ENCODE measurements at places on chromosomes 7 and 10.

GRCh38 chr7:53246957-53247356 lies 211.5 kb downstream of the POM121L12 start:
- DNase-seq: no peak

DNA sequence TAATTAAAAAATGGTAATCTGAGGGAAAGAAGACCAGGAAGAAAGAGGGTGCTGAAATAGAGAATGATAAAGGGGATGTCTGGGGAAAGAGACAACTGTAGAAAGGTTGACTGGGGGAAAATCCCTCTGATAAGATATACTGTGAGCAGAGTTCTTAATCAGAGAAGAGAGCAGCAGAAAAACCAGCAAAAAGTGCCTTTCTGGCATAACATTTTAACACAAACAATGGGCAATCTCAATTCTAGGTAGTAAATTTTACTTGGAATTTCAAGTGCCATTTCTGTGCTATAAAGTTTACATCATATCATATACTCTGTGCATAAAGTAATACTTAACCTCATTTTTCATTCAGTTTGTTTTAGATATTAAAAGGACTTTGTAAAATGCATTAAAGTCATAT lies 251.9 kb upstream of the HGF start:
- no peak for DNase-seq

- DNase-seq: no peak
Measured at GRCh38 chr10:32979041-32979440, 21.0 kb upstream of the ITGB1 start.

- no peak for DNase-seq
Measured at GRCh38 chr10:66996996-66997395, 71.2 kb downstream of the LRRTM3 start.

GRCh38 chr7:39504963-39505362 lies 61.2 kb upstream of the YAE1 start:
- no peak for DNase-seq
